Ammon's horn (tissue), 1 donor: ENCODE measurements at places on chromosomes 3 and 15.

DNA sequence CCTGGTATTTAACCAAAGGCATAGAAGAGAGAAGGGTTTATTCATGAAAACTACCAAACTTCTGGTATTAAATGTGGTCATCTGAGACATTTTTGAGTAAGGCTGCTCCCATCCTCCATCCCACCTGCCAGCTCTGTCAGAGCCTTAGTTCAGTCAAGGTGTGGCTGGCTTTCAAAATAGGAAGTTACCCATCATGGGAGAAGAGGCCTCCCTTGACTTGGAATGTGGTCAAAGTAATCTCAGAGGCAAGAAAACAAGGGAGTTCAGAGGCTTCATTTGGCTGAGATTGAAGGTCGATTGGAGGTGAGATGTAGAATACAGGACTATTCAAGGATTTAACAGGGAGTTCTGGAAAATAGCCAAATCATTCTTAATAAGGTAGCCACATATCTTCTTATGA is 540.4 kb upstream of the ARRDC4 start:
- no peak for DNase-seq

DNA sequence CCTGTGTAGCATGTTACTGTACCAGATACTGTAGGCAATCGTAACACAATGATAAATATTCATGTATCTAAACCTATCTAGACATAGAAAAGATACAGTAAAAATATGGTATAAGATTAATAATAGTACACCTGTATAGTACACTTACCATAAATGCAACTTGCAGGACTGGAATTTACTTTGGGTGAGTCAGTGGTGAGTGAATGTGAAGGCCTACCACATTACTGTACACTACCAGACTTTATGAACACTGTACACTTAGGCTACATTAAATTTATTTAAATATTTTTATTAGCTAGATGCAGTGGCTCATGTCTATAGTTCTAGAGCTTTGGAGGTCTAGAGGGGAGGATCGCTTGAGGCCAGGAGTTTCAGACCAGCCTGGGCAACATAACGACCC is 186.6 kb upstream of the ROPN1 start:
- no peak for DNase-seq

DNA sequence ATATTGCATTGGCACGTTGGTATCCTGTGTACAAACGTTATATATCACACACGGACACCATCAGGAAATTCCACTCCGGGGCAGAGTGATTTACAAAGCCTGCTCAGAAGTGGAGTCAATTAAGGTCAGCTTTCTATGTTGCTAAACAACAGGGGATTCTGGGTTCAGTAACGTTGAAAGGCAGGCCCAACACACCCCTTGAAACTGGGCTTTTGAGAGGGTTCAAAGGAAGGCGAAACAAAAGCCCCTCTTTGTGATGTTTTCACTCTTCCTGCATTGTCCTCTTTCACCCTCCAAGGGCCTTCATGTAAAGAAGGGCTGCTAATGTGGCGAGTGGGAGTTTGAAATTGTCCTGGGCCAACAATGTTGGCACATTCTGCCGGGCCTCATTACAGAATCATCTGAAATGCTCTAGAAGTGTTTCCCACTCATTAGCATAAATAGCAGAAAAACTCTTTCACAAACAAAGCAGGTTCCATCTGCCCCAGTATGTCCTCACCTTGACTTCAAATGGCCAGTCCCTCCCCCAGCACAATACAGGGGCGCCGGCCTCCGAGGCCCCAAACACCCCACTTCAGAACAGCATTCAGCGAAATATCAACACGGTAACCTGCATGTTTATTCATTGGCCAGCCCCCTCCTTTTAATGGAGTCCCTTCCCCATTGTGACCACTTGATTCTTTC is 76.4 kb downstream of the HES1 start:
- DNase-seq, result no peak

DNA sequence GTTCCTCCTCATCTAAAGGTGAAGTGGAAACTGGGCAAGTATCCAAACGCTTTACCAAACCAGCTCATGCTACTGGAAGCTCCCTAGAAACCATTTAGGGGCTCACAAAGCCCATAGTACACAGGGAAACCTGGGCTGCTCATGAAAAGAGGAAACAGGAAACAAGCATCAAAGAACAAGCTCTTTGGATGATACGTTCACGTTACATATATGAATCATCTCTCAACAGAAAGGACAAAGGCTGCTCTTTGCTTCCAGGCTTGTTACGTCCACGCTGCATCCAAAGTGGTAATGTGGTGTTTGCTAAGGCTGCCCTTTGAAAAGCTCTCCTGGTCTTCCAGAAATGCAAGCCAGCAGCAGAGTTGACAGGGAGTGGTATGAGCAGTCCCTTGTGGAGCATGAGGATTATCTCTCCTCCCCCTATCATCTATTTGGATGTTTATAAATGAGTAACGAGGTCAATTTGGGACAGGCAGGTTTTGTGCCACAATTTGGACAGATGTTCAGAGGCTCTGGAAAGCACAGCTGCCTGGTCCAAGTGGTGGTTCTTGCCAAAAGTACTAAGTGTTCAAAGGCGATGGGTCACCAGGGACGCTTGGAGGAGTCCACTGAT is 98.0 kb upstream of the RORA start:
- no peak for DNase-seq

DNA sequence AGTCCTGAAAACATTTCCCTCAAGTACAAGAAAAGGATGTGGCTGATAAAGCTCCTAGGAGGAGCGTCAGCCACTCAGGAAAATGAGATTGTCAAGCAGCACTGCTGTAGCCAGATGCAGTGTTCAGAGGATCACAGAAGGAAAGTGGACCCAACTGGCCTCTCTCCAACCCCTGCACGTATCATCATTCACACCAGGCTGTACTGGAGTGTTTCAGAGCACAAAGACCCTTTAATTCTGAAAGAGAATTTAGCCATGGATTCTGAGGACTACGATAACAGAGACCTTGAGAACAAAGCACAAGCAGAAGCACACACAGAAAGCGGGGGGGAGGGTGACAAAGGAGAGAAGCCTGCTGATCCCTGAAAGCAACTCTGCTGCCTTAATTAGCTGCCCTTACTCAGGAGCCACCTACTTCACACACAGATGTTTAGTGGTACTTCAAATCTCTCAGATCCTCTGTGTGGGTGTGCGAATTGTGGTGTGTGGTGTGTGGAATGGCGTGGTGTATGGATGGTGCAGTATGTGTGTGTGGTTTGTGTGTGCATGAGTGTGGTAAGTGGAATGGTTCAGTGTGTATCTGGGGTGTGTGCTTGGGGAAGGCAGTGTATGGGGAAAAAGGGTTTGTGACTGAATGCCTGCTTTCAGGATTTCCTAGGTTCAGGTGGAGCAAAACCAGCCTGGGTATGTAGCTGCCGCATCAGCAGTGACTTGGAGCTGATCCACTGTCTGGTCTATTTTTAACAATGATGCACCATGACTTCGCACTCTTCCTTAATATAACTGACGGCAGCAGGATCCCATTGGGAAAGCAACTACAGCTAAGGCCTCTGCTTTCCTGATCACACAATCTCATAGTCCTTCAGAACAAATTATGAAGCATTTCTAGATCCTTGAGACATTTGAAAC is 192.5 kb downstream of the RSL24D1 start:
- peak; percentile 55 for DNase-seq

DNA sequence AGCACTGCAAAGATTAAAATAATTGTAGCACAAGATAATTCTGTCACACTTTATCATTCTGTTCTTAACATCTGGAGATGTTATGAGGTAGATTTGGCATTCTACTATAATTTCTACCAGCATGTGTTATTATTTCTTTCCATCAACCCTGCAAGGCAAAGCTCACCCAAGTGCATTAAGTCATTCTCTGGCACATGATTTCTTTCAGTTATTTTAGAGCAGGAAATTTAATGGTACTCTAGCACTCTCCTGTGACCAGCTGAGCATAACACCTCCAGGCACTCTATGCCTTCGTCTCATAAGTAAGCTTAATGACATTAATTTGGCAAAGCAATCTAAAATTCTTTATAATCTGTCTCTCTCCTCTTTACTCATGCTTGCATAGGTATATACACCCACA is 300.2 kb upstream of the GPR149 start:
- DNase-seq, result peak; percentile 6

DNA sequence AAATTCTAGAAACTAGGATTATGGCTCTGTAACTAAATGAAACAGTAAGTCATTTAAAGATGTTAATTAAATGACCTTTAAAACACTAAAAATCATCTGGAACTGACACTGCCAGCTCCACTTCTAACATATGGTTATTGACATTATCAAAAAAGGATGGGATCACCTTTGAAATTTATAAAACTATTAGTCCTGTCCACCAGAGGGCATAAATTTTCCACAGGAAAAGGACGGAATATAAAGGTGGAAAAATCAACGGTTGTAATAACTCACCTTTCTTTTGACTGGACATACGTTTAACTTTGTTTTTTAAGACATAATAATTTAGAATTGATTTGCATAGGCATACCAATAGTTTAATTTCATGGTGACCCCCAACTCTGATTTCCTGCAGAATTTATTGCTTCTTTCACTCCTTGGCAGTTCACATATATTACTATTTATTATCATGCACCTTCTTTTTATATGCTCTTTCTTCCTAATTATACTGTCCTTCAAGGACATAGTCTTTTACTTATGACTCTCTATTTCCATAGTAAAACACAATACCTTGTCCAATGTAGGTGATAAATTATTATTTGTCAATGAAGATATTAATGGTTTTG is 345.7 kb downstream of the CADM2 start:
- no peak for DNase-seq

- no peak for DNase-seq
These were observed 439.9 kb upstream of the NAALADL2 start for GRCh38 chr3:174419216-174419615.

GRCh38 chr3:4061195-4061594 is 242.0 kb upstream of the SETMAR start:
- no peak for DNase-seq

DNA sequence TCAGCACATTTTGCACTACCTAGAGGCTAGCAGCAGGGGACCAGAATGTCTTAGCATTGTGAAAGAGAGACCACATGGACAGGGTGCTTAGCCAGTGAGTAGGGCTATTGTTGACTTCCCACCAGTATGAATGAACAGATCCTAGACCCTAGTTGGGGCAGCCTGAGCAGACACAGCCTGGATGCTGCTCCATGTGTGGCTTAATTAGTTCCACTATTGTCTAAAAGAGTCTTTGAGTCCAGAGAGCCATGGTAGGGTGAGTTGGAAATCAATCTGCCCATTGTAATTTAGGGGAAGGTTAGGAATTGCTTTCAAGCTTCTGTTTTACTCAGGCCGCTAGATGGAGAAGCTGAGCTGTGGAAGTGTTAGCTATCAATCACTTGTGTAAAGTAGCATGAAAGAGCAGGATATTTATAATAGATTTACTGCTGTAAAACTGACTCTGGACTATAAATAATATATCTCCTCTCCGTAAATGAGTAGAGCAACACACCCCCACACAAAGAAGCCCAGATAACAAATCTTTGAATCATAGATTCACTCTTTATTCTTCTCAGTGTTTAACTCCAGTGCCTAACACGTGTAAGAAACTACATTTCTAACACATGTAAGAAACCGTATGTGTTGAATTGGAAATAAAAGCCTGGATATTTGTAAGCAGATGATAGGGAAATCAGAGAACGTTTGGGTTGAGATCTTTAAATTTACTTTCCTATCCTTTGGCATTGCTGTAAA is 4.1 kb upstream of the GCSAM start:
- peak; percentile 88 for DNase-seq

DNA sequence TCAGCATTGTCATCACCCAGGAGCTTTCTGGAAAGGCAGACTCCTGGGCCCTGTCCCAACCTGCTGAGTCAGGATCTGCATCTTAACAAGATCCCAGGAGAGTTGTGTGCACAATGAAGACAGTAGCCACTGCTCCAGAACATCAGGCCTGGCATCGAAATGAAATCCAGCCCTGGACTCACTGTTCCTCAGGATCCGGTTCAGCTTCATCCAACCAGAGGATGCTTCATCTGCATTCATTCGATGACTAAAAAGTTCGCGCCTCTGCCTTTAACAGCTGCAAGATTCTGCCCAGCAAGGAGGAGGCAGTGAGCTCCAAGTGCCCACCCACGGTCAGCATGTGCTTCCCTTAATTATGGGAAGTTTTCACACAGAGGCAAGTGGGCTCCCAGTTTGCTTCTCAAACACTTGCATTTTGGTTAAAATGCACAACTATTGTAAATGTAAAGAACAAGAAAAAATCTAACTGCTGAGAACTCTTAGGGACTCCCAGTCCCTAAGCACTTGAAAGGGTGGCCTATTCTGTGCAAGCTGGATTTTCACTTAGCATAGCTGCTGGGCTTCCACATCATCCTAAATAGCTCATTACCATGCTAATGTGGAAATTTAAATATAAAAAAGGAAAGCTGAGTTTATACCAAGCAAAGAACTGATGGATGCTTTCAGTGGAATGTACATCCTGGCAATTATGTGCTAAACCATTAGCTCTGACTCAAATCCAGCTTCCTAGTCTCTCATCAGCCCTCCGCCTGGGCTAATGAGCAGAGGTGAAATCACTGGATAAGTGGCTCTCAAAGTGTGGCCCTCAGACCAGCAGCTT is 25.5 kb upstream of the ESYT3 start:
- no peak for DNase-seq

DNA sequence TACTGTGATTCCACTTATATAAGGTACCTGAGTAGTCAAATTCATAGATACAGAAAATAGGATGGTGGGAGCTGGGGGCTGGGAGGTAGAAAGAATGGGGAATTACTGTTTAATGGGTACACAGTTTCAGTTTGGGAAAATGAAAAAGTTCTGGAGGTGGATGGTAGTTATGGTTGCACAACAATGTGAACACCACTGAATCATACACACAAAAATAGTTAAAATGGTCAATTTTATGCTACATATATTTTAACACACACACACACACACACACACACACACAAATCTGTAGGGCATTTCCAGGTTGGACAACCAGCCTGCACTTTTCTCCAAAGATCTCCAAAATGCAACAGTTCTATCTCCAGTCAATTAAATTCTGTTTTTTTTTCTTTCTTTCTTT is 1.4 kb downstream of the CCDC32 start:
- DNase-seq, result no peak

GRCh38 chr3:127629467-127630403 is 750 bp downstream of the PODXL2 start:
- DNase-seq, result peak; percentile 33

DNA sequence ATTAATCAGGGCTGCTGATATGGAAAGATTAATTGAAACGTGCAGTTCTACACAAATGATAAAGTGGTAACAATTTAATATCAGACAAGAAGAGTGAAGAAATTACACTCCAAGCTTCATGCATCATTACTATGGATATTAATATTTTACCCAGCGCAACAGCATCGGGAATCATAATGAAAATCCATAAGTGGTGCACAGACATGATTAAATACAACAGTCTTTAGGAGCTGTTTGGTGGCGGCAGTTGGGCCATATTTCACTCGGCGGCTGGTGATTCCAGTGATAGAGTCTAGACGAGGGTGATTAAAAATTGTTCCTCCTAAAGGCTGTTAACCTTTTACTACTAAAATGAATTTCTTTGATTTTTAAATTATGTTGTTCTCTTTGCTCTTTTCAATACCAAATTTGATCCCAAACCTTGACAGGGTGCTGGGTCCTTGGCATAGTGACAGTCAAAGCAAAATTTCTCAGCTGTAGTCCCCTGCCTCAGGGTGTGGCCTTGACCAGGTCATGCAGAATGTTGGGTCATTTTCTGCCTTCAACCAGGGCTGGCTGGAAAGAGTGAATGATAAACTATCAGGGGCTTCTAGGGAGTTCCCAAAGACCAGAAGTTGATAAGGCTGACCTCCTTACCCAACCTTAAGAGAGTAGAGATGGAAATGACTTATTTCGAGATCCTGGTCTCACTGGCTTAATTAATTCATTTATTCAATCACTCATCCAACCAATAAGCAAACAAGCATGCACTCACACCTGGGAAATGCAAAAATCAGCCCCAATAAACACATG is 392.0 kb downstream of the IL20RB start:
- no peak for DNase-seq

GRCh38 chr3:188259191-188259590 is 105.2 kb downstream of the LPP start:
- no peak for DNase-seq
